ENCODE measurements at places on chromosomes 16 and 17.
A peak's percentile ranks its signal among the peaks of the same experiment; 100 is the strongest.

DNA sequence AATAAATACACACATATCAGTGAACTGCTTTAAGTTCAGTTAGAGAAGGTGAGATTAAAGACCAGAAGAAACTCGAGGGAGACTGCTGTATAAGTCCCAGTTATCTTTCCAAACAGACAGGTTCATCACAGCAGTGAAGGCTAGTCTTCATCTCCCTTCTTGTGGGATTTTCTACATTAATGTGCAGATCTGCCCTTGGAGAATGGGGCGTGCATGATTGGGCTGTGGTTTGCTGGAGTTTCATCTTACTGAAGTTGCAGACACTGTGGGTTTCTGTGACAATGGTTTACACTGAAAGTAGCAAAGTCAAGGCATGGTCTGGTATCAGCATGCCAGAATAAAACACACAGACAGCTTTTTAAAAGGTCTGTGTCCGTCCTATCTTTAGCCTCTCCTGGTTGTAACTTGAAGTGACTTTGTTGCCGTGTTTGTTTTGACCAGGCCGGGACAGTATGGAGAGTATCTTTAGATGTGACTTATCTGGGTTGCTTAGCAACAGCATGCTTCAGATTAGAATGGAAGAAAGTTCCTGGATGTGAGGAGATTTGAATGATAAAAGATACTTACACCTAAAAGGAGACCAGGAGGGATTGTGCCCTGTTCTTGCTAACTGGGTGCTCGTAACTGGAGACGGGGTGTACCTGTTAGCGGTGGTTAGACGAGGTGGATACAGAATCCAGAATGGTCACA is 16.1 kb downstream of the NAA60 start:
- DNase-seq = no peak

DNA sequence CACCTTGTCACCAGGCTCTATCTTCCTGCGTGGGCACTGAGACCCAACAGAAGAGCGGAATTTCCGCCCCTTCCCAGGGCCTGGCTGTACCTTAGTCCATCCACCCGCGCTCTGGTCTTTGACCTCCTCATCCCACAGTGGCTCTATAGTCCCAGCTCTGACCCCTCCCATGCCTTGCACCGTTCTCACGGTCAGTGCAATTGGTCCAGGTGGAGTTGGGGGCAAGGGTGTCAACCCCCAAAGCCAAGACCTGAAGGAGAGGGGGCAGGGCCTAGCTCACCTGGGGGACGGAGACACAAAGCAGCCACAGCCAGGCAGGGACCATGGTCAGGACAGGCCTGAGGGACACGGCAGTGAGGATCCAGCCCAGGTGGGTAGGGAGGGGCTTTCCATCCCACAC is 944 bp downstream of the CDH16 start:
- DNase-seq = no peak

DNA sequence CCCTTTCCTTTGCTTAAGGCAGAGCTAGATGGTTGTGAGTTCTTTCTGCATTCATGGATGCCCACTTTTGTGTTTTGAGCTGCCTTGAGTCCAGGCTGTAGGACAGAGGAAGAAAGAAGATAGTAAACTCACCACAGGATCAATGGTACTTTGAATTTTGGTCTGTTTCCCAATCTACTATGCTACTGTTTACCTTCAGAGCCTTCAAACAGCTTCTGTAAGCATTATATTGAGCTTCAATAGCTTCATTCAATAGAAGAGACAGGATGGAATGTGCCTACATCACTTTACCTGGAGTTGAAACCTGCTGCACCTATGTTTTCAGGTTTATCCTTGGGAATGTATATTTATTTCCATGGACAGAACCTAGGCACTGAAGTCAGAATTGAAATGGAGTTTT is 397.9 kb upstream of the DYNLRB2 start:
- no peak for DNase-seq

DNA sequence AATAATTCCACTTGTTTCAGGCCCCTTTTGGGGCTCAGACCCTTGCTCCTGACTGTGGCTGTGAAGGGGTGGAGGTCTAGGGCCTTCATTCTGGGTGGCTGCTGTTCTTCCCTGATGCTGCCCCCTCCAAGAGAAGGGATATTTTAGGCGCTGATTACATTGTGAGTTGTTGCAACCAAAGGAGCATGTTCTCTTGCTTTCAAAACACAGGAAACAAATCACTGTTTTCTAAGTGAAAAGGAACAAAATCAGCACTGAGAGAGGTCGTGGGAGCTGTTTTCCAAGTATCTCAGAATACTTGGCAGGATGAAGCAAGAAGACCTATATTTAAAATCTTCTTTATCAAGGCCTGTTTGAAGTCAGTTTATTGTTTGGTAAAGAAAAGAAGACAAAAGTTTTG is 25.3 kb upstream of the SEC14L1 start:
- no peak for DNase-seq

GRCh38 chr16:48125888-48126287 is 29.9 kb downstream of the ABCC12 start:
- DNase-seq = no peak

GRCh38 chr16:12305847-12306801 is 329.6 kb downstream of the SNX29 start:
- DNase-seq = no peak

DNA sequence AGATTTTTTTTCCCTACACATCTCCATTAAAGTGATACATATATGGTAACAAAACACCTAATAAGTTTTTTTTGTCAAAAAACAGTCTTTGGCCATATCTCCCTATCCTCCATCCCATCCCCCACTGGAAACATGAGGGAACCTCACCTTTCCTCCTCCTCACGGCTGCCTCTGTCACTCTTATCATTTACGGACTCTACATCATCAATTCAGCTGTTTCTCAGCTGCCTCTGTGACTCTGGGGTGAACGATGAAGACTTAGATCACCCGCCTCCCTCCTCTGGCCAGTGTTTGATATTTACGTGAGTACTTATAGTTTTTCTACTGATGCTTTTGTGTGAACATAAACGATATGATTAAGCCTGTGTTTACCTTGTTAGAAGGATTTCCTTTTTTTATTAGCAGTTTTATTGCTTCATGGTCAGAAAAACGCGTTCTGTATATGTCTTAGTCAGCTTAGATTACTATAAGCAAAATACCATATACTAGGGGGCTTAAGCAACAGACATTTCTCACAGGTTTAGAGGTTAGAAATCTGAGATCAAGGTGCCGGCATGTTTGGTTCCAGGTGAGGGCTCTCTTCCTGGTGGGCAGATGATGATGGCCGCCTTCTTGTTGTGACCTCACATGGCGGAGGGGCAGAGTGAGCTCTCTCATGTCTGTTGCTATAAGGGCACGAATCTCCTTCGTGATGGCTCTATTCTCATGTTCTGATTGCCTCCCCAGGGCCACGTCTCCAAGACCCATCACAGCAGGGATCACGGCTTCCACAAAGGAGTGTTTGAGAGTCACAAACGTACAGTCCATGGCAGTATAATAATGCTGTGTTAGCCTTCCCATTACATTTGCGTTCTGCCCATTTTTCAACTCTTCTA is 32.1 kb downstream of the DNAH17 start:
- DNase-seq = no peak

DNA sequence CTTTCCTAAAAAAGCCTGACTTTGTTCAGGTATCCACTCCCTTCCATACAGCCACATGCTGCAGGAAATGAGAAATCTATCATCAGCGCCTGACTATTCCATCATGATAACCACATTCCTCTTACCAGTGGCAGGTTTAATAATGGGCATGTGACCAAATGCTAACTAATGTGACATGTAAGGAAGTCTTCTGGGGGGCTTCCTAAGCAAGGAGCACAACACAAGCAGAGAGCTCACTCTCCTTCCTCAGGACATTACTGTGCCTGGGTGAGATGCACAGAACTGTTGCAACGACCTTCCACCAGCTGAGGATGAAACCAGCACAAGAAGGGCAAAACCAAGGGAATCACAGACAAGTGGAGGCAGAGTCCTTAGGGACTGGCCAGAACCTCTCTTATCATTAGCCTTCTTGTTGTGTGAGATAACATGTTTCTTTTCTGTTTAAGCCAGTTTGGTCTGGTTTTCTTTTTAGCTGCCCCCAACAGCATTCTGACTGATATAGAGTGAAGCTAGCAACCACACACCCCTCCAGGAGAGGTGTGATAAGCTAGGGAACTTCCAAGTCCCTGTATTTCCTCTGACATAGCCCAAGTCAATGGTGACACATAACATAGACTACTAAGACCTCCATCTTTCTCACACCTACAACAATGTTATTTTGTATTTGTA is 16.9 kb downstream of the MYO1D start:
- no peak for DNase-seq

DNA sequence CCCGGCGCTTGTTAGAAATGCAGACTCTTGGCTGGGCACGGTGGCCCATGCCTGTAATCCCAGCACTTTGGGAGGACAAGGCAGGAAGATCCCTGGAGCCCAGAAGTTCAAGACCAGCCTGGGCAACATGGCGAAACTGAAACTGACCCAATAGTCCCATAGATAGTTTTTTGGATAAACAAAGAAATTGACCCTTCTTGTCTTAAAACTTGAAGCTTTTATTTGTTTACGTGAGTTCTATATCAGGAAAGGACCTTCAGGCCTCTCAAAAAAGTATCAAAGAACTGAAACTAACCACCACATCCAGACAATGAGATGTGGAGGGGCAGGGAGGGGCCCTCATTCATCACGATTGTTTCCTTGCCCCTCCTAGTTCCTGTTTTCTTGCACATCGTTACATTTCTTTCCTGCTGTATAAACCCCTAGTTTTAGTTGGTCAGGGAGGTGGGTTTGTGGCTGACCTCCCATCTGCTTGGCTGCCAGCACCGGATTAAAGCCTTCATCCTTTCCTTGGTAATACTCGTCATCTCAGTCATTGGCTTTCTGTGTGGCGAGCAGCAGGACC is 29.9 kb upstream of the PRM1 start:
- DNase-seq = no peak

DNA sequence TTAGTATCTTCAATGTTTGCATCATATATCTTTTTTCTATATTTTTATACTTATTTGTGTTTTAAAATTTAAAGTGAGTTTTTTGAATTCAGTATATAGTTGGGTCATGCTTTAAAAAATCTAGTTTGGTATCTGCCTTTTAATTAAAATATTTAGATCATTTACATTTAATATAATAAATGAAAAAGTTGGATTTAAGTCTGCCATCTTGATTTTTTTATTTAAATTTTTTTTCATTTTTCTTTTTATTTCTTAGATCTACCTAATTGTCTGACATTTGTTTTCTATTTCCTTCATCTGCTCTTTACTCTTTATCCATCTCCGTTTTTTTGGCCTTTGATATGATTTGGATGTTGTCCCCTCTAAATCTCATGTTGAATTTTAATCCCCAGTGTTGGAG is 50.0 kb upstream of the N4BP1 start:
- no peak for DNase-seq

- DNase-seq = no peak
These were observed 31.0 kb downstream of the ZNRF1 start for GRCh38 chr16:75029854-75030253.

DNA sequence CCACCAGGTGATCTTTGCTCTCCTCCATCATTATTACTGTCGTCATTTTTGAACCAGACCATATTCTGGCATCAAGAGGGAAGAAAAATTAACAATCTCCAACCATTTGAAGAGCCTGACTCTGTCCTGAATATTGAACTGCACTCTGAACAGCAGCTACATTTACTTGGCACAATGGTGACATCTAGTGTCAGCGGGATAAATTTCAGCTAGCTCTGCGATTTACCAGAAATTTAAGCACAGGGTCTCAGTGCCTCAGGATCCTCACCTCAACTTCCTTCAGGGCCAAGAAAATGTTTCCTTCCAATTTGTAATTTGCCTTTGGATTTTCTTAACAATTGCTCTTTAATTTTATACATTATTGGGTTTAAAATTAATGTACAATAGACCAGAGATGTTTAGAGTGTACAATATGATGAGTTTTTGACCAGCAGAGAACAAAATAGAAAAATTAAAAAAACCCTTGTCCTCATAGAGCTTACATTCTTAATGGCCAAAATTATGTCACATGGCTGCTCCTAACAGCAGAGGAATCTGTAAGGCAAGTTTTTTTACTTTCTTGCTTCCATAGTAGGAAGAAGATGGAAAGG is 10.7 kb upstream of the ZNF19 start:
- peak; percentile 47 for DNase-seq

- DNase-seq = no peak
These were observed 30.9 kb downstream of the SOCS1 start for GRCh38 chr16:11224894-11225676.

DNA sequence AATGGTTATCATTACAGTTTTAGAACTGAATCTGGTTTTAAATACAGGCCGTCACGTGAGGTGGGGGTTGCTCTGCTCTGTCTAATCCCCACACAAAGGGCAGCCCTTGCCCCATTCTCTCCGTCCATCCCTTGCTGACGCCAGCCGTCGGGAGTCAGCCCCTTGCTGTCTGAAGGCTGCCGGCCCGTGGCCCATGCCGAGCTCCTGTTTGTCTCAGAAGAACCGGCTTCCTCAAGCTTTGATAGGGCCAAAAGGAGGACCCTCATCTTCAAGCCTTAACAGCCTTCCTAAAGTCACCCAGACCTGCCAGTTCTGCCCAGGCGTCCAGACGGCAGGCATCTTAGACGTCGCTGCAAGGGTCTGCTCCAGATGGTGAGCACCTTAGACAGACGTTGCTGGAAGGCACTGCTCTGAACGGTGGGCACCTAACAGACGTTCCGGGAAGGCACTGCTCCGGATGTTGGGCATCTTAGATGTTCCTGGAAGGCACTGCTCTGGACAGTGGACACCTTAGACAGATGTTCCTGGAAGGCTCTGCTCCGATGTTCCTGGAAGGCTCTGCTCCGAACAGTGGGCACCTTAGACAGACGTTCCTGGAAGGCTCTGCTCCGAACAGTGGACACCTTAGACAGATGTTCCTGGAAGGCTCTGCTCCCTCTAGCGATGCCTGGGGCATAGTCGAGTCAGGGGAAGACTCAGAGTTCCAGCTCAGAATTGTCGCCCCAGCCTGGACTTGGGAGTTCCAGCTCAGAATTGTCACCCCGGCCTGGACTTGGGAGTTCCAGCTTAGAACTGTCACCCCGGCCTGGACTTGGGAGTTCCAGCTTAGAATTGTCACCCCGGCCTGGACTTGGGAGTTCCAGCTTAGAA is 35.1 kb upstream of the CHMP6 start:
- no peak for DNase-seq

- peak; percentile 86 for DNase-seq
These were observed 168.5 kb downstream of the KATNIP start for GRCh38 chr16:27718201-27719105.

- DNase-seq = no peak
These were observed 55.7 kb downstream of the SCNN1B start for GRCh38 chr16:23357761-23358290.

DNA sequence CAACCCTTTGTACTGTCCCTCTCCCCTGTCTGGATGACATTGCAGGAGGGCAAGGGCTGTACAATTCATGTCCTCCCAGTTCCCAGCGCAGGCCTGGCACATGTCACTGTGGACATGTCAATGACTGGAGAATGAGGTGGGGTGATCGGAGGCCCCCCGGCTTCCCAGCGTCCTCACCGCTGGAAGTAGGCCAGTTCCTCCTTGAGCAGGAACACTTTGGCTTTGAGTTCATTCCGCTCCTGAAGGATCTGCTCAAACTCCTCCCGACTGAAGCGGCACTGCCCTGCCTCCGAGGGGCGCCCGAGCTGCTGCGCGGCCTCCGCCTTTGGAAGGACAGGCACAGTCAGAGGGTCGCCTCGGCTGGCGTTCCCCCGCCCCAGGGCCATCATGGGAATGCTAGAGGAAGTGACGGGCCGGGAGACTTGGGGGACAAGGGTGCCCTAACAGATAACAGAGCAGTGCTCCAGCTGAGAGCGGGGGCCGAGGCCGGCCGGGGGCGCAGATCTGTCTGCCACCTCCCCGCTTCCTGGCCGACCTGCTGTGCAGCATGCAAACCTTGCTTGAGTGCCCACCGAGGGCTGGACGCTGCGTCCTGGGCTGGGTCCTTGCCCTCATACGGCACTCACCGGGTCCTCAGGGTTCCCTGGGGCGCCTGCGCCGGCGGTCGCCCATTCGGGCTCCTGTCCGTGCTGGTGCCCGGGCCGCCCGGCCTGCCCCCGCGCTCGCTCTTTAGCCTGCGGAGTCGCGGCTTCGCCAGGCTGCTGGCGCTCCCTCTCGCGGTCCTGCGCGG is 1.3 kb downstream of the RILP start:
- DNase-seq = no peak

Data from SW480 (cell line).